NCI-H1417 (cell line): ENCODE measurements at places on chromosomes 5 and 9.

GRCh38 chr5:176339304-176339703 lies 22.3 kb downstream of the KIAA1191 start:
- no peak for DNase-seq

DNA sequence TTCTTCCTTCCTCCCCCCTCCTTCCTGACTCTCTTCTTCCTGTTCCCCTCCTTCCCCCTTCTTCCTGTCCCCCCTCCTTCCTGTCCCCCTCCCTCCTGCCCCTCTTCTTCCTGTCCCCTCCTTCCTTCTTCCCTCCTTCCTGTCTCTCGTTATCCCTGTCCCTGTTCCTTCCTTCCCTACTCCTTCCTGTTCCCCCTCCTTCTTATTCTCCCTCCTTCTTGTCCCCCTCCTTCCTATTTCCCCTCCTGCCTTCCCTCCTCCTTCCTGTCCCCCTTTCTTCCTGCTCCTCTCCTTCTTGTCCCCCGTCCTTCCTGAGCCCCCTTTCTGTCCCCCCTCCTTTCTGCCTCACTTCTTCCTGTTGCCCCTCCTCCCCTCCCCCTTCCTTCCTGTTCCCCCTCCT lies 70.6 kb downstream of the COL5A1 start:
- no peak for DNase-seq

- DNase-seq, result no peak
Observed at GRCh38 chr9:115226152-115226551, 108.2 kb upstream of the TNC start.

DNA sequence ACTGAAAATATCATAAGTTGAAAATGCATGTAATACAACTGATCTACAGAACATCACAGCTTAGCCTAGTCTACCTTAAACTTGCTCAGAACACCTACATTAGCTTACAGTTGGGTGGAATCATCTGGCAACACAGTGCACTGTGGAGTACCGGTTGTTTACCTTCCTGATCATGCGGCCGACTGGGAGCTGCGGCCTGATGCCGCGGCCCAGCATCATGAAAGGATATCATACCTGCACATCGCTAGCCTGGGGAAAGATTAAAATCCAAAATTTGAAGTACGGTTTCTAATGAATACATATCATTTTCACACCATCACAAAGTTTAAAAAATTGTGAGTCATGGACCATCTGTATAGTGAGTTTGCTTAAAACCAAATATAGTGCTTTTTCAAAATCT lies 1.8 kb downstream of the HACD4 start:
- no peak for DNase-seq

- no peak for DNase-seq
Observed at GRCh38 chr9:95333426-95333825, 15.9 kb upstream of the FANCC start.

DNA sequence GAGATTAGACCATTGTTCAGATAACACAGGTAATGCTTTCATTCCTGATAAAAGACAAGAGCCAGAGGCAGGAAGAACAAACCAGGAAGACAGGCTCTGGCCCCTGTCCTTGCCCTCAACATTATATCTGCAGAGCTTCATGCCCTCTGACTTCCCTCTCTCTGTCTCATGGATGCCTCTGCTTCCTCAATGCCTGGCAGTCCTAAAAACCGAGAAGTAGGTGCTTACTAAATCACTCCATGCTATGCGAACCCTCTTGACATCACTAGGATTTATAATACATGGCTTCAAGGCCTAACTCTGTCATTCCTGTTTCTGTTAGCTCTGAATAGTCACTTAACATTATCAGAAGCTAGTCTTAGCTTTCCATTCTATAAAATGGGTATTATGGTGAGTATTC lies 117.8 kb downstream of the TLR4 start:
- no peak for DNase-seq

DNA sequence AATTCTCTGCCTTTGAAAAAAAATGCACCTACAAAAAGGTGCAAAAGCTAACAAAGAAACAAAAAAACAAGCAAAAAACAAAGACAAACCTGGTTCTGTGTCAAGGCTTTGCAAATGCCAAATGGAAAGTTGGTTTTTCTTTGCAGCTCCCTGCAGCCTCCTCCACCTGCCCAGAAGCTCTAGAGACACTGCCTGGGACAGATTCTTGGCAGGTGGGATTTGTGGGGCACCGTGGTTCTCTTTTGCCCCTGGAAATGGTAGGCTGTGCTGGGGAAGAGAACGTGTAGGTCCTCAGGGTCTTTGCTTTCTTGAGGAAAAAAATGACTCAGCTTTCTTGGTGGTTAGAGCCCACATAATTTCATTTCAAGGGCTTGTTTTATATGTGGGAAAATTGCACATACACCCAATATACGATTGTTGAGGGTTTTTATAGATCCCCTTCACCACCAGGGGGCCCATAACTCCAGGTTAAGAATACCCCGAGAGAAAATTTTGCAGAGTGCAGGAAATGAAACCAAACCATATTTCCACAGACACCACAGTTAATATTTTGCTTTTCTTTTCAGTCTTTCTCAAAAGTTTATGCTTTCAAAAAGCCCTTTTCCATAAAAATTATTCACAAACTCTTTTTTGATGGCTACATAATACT lies 58.7 kb downstream of the NXNL2 start:
- DNase-seq, result no peak

DNA sequence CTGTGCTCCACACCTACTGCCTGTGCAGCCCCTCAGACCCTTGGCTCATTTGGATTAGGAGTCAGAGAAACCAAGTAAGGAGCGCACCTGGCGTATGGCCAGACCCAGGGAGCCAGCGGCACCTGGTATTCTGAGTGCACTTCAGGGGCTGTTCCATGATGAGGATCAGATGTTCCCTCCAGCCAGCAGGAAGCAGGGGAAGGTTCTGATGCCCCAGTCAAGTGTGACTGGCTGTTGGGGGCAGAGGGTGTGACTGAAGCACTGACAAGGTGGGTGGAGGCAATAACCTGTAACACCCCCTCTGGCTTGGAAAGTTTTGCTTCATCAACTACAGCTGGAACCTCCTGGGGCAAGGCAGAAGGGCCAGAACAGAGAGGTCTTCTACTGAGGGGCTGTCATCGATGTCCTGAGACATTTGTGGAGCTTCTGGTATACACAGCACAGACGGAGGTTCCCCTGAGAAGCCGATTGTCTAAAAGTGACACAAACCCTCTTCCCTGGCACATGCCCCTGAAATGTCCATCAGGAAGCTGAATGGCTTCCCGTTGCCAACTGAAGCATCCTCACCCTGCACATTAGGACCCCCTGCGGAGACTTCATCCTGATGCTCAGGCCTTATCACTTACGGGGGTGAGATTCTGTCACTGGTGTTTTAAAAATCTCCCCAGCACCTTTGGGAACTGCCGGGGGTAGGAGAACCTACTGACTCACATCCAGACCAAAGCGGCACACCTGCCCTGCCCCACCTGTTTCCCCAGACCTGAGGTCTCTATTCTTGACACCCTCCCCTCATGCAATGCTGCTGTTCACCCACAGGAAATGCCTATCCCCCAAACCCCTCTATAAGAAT lies 21.1 kb downstream of the TRAF1 start:
- DNase-seq, result no peak

DNA sequence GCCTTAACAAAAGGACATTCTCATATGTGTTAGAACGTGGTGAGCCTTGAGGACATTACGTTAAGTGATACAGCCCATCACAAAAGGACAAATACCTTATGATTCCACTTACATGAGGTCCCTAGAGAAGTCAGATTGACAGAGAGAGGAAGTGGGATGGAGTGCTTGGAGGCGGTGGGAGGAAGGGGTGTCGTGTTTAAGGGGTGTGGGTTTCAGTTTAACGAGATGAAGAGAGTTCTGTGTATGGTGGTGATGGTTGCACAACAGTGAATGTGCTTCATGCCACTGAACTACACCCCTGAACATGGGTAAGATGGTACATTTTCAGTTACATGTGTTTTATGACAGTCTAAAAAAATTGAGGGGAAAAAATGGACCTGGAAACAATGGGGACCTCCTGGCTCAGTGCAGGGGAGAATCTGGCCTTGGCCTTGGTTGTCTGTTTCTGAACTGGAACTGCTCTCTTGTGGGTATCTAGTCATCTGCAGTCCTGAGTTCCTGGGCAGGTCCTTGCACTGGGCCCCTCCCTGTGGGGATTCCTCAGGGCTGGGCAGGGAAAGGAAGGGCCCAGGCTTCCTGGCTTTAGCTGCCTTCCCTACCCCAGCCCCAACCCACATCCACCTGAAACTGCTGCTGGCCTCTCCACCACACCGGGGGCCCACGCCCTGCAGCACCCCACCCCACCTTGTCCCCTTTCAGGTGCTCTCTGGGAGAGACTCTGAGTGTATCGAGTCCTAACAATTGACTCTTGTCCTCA lies 17.8 kb downstream of the LRRC8A start:
- no peak for DNase-seq

DNA sequence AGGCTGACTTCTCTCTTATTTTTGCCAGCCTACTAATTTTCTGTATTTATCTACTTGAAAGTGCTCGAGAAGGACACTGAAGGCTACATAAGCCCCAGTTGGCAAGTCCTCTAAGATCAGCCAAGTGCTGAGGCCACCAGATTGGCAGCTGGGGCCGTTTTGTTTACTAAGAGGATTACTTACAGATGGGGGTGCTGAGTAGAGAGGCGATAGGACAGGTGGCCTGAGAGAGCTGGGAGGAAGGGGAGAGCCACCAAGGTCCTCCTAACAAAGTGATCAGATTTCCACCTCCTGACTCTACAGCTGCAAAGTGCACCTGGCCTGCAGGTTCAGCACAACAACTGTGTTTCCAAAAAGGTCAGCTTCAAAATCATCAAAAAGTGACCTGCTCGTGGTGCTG lies 32.9 kb downstream of the FRMD3 start:
- peak; percentile 79 for DNase-seq

DNA sequence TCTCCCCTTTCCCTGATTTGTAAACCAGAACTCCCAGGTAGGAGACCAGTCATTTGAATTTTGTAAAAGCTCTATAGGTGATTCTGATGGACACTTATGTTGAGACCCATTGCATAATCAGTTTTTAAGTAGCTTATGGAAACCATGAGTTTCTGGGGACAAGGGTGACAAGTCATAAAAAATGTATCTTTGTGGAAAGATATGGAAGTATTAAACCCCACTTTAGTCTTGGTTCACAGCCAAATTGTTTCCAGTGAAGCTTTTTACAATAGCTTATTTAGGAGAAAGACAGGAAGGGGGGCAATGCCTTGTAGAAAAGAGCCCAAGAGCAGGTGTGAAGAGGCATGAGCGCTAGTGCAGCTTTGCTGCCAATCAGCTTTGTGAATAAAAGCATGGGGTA lies 453 bp upstream of the CCL28 start:
- DNase-seq, result peak; percentile 94

DNA sequence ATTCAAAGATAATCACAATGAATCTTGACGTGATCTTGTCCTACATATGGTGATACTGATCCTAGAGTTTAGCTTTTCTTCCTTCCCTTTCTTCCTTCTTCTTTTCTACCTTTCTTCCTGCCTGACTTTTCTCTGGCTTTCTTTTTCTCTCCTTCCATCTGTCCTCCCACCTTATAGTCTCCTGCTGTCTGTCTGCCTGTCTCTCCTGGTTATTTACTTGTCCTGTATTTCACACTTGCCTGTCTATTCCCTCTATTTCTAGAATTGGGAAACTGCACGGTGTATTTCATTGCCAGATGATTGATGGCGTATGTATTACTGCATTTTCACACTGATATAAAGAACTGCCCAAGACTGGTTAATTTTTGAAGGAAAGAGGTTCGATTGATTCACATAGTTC lies 718.1 kb upstream of the CDH6 start:
- DNase-seq, result no peak

GRCh38 chr5:52897238-52897614 lies 91.9 kb upstream of the ITGA2 start:
- DNase-seq, result no peak

GRCh38 chr9:34983209-34983608 lies 6.3 kb upstream of the DNAJB5 start:
- no peak for DNase-seq

GRCh38 chr9:37220971-37221370 lies 100.6 kb downstream of the ZCCHC7 start:
- no peak for DNase-seq

DNA sequence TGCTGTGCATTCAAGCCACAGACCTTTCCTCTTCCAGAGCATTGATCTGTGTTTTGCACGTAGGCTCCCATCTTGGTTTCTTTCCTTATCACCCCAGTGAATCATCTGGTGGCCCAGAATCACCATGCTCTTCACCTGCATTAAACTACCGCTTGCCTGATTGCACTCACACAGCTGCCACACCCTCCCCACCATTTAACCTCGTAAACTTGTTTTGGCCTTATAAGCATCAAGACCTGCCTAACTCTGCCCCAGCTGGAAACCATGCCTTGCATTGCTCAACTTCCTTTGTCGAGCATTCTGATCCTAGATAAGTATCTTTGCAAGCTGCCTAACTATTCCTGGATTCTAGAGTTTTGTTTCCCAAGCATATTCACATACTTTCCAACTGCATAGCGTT lies 369.6 kb upstream of the SEMA6A start:
- no peak for DNase-seq
